ENCODE measurements at places on chromosomes 6 and 20. TPM values are rescaled to one million over a fixed set of nuclear protein-coding genes. Genes with fewer than 3 reads are reported as not detected.

- no peak for DNase-seq
Observed at GRCh38 chr6:166839569-166839968, 116.8 kb downstream of the RNASET2 start.

DNA sequence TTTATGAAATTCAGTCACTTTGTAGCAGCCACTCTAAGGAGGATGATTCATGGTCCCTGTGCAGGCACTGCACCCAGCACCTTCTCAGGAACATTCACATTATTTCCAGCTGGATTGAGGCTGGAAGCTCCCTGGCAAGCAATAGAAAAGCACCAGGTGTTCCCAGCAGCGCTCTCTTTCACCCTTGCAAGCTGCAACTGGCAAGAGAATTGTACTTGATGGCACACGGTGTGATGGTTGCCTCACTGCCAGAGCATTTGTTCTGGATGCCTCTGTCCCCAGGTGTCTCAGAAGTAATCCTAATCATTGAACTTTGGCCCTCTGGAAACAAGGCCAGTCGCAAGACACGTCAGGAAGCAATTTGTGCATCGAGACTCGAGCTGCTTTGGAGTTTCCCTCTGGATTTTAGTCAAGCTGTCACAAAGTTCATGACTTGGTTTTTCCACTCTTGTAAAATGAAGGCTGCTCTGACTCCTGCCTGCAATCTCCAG lies 24.9 kb upstream of the PHACTR2 start:
- DNase-seq: no peak

DNA sequence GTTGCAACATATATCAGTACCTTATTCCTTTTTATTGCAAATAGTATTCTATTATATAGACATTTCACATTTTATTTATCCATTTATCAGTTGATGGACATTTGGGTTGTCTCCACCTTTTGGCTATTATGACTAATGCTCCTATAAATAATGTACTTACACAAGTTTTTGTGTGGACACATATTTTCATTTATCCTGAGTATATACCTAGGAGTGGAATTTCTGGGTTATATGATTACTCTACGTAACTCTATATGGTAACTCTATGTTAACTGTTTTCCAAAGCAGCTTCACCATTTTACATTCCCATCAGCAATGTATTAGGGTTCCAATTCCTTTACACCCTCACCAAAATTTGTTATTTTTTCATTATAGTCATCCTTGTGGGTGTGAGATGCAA lies 405.0 kb downstream of the ESR1 start:
- no peak for DNase-seq

- DNase-seq: no peak
Observed at GRCh38 chr20:45993197-45993951, 15.3 kb upstream of the MMP9 start.

- DNase-seq: no peak
Observed at GRCh38 chr20:32536851-32537656, 48.1 kb downstream of the NOL4L start.

GRCh38 chr6:116352515-116353471 lies 18.0 kb upstream of the DSE start:
- DNase-seq: no peak

DNA sequence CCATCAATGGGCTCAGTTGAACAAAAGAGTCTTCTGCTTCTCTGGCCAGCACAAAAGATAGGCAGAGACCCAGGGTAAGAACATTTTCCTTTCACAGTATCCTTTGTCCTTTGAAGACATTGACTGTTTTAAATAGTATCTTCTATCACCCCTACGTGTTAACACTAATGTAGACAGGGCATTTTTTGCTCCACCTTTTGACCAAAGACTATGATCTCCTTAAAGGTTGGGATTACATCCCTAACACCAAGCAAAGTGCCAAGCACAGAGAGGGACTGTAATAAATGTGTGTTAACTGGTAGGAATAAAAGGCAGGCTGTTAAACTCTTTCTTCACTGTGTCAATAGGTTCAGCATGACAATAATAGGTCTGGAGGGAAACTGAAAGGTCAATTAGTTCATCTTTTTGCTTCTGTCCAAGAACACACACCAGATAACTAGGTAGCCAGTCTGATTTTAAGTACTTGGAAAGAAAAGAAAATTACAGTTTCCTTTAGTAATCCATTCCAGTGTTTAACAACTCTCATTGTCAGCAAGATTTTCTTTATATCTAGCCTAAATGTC lies 63.6 kb upstream of the NOX3 start:
- no peak for DNase-seq

DNA sequence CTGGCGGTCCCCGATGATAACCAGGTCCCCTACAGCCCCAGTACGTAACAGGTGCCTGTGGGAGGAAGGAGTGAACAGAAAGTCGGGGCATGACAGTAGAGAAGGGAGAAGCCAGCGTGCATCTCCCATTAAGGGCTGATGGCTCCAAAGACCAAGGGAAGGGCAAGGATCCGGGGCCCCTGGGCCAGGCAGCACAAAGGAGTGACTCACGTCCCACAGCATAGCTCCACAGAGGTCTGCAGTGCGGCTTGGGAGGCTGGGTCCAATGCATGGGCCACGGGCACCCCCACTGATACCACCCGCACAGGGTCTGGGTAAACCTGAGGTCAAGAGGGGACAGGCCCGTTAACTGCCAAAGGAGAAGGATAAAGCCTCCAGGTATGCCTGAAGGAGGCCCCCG lies 10.3 kb downstream of the AARS2 start:
- no peak for DNase-seq

DNA sequence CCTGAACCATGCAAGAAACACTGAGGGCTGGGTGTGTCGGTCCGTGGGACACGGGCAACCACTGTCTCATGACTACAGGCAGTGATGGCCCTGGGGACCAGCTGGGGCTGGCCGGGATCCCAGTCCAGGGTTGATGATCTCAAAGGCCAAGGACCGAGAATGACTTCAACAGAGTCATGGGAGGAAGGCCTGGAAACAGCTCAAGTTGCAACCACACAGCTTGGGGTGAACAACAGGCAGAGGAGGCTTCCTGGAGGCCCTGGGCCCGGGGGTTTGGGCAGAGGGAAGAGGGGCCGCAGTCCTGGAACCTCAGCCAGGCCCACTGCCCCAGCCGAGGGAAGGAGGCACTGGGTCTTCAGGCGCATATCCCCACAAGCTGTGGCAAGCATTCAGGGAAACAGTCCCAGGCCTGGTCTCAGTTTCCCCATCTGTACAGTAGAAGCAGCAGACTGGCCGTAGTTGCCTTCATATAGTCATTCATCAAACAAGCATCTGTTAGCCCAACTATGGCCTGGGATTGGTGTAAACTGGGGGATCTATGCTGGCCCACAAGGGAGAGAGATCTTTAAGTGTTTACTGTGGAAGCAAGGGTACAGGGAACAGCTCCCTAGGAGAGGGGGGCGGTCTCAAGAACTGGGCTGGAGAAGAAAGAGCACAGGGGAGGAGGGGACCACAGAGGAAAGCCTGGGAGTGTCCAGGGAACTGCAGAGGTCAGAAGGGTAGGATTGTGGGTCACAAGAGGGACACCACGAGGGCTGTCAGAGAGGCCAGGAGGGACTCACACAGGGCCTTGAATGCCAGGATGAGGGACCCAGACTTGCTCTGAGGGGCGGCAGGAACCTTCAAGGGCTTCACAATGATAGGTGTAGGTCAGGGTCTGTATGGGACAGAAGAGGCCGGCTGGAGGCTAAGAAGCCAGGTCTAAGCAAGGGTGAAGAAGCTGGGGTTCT lies 2.1 kb downstream of the MYL9 start:
- no peak for DNase-seq

- no peak for DNase-seq
Observed at GRCh38 chr6:138582573-138582972, 83.3 kb upstream of the NHSL1 start.

DNA sequence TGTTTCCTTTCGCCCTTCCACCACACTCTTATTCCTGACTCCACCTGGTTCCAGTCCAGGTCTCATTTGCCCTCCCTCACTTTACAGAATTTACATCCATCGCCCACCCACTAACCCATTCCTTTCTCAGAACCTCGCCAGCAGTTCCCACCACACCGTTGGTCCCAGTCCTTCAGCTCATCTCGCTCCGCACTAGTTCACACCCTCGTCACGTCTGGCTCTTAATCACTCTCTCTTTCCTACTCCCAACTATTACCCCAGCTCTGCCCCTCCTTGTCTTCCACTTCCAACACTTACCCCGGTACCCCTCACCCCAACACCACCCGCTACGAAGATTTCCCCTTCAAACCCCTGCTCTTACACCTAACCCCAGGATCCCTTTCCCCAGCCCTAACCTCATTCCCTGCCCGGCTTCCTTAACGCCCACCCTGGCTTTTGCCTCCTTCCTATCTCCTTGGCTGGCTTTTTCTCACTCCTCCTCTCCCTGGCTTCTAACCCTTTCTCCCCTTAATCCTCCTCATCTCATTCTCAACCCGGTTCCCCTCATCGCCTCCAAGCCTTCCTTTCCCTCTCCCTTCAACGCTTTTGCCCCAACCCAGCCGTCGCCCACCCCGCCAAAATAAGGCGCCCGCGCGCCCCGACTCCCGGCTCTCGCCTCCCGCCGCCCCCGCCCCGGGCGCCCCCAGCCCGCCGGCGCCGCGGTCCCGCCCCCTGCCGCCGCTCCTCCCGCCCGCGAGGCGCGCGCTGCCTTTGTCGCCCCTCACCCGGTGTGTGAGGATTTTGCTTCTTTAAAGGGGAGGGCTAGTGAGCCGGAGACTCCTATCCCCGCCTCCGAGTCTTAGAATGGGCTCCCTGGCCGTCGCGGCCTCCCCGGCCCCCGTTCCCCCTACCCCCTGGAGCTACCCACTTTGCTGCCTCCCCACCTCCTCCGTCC lies 542 bp downstream of the USP49 start:
- peak; percentile 14 for DNase-seq

GRCh38 chr6:41201764-41202173 lies 820 bp upstream of the TREML2 start:
- no peak for DNase-seq

- DNase-seq: no peak
Observed at GRCh38 chr6:125968493-125968892, 11.9 kb downstream of the HINT3 start.

- DNase-seq: no peak
Observed at GRCh38 chr6:147221739-147222138, 17.5 kb downstream of the STXBP5 start.

DNA sequence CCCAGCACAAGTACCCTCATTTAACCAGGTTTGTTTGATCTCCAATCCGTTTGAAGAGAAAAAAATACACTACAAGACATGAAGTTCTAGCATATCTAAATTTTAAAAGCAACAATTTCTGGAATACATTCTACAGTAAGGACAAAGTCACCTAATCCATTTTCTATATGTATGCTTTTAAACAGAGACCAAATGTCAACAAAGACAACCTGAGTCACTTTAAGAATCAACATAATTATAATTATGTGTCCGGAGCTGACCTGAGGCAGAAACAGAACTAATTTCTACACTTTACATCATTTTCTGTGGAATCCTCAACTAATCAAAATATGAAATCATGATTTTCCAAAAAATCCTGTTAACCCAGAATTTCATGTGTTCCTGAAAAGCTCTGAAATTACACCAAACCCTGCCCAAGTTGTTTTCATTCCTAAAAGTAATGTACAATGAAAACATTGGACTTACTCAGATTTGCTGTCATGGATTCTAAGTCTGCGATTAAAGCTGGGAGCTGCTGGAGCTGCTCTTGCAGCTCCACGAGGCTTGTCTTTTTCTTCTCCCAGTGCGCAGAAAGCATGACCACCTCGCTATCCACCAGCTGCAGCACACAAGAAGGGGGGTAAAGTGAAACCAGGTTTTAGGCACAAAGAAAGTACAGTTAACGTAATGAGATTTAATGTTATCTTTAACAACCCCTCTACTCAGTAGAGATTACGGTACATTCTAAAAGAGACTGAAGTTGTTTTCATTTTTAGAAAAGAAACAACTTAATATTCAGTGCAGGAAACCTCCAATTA lies 35.8 kb downstream of the DTNBP1 start:
- peak; percentile 28 for DNase-seq

GRCh38 chr20:25378884-25379733 lies 11.5 kb downstream of the ABHD12 start:
- no peak for DNase-seq

GRCh38 chr6:157075549-157076450 lies 247.5 kb downstream of the TMEM242 start:
- no peak for DNase-seq

DNA sequence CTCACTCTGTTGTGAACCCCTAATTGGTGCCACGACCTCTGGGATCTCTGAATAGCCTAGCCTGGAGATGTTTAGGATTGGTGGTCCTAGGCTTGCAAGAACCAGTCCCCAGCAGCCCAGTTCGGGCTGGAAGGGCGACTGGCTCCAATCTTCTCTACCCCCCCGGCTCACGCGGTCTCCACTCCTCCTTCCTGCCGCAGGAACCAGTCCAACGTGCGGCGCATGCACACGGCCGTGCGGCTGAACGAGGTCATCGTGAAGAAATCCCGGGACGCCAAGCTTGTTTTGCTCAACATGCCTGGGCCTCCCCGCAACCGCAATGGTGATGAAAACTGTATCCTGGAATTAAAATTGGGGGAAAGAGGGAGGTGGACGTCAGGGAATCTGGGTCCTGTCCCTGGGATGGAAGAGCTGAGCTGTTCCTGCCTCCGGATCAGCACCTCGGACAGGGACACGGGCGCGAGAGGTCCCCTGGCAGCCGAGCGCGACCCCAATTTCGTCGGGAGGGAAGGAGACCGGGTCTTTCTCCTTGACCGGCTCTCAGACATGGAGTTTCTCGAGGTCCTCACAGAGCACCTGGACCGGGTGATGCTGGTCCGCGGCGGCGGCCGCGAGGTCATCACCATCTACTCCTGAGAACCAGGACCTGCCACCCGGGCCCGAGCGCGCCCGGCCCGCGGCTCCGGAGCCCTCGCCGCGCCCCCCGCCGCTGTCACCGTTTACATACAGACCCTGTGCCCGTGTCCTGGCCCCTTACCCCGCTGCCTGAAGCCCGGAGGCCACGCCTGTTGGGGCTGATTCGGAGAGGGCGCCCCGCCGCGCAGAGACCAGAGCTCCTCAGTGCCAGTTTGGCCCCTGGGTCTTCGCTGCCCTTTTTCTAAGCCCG lies 28.2 kb downstream of the SLC12A5 start:
- peak; percentile 42 for DNase-seq

DNA sequence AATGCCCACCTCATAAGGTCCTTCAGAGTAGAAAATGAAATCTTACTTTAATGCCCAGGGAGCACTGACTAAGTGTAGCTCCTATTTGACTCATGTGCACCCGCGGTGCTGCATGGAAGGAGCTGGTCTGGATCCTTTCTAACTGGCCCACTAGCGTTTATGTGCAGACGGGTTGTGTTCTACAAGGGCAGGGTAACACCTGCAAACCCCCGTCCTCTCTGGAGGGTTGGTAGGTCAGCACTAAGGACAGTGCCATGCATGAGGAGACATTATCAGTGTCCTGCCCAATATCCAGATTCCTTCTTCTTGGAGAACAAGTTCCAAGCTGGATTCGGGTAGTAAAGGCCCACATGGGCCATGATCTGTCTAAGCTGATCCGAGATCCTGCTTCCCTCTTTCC lies 140.3 kb downstream of the ANKRD60 start:
- no peak for DNase-seq

The MSH5 gene
- 24.5 TPM for polyA plus RNA-seq

The B3GAT2 gene
- polyA plus RNA-seq: not detected

The LPA gene
- not detected for polyA plus RNA-seq

The POU5F1 gene
- polyA plus RNA-seq: 0.94 TPM

The GHRH gene
- not detected for polyA plus RNA-seq

The SPATS1 gene
- polyA plus RNA-seq: not detected

The KHDC1L gene
- 0.18 TPM for polyA plus RNA-seq
